Endothelial cell of umbilical vein (primary cell): ENCODE measurements at places on chromosomes 1 and 21. TPM values are rescaled to one million over a fixed set of nuclear protein-coding genes. Genes with fewer than 3 reads are reported as not detected.

DNA sequence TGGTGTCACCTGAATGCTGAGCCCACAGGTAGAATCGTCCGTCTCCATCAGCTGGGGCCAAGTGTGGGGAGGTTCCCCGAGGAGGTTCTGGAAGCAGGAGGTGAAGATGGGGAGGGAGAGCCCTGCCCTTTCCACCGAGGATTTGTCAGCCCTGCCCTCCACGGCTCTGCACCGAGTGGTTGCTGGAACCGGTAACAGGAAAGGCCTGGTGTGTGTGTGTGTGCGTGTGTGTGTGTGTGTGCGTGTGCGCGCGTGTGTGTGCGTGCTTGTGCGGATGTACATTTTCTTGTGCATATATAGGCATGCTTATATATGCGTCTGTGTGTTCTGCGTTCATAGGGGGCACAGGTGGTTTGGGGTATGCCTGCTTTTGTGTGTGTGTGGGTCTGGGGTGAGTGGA is 3.5 kb downstream of the NBL1 start:
- no peak for DNase-seq

The PDC gene
- not detected in 2 replicates for polyA plus RNA-seq

- peak; percentile 67 for DNase-seq
These were observed 41.6 kb downstream of the NSL1 start for GRCh38 chr1:212749821-212750535.

- DNase-seq: peak; percentile 23
These were observed 119.7 kb downstream of the GDAP2 start for GRCh38 chr1:117809764-117810163.
